ENCODE measurements at places on chromosomes 13 and 19.

GRCh38 chr13:33052506-33053280 lies 36.5 kb downstream of the KL start:
- DNase-seq = no peak

GRCh38 chr13:37065890-37066526 lies 6.5 kb upstream of the SUPT20H start:
- DNase-seq = no peak

- no peak for DNase-seq
These were observed 437.0 kb downstream of the KLF12 start for GRCh38 chr13:73697166-73697565.

DNA sequence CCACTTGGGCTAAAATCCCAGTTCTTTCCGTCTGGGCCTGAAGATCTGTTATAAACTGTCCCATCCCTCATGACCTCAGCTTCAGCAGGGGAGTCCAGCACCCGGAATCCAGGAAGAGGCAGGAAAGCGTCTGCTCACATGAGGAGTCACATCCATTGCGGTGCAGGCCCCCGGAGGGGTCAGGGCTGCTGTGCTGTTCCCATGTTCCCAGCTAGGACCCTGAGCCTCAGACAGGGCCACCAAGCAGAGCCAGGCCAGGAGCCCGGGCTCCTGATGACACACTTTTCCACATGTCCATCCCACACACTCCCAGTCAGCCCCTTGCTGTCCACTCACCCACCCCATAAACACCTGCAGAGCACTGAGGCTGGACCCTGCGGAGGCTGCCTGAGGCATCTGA lies 45.3 kb upstream of the VSTM2B start:
- DNase-seq = peak; percentile 49

- no peak for DNase-seq
These were observed 1.5 kb upstream of the ERICH4 start for GRCh38 chr19:41441321-41441945.

Data from vagina (tissue), 2 donors.